ENCODE measurements at places on chromosomes 2 and 18. TPM values are rescaled to one million over a fixed set of nuclear protein-coding genes. Genes with fewer than 3 reads are reported as not detected.

GRCh38 chr2:112995346-112995920 lies 9.8 kb upstream of the IL36A start:
- DNase-seq: no peak

- no peak for DNase-seq
These were observed 916 bp upstream of the PDCD1 start for GRCh38 chr2:241859436-241860183.

GRCh38 chr2:67842375-67842959 lies 220.3 kb downstream of the C1D start:
- no peak for DNase-seq

GRCh38 chr18:50268022-50268747 lies 1.9 kb upstream of the CFAP53 start:
- no peak for DNase-seq

GRCh38 chr2:8437949-8438400 lies 243.9 kb upstream of the ID2 start:
- DNase-seq: no peak

The CCDC178 gene
- total RNA-seq: 1.1 TPM

DNA sequence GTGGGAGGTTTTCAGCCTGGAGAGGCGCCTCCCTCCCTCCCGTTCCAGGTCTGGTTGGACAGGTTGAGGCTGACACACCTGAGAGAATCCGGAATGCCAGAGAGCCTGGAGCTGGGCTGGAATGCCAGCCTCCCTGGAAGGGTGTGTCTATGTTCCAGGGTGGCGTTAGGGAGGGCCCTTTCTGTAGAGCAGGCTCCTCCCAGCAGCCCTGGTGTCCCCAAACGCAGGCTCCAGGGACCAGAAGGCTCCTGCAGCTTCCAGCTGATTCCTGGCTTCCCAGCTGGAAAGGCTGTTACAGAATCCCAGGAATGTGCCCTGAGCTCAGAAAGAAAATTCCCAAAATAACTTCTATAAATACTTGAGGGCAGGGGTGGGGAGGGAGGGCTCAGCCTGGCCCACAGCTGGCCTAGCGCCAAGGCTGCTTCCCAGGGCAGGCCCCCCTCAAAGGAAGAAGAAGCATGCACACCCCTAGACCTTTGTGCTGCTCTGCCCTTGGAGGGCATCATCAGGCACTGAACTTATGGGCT lies 85.4 kb downstream of the STPG4 start:
- peak; percentile 62 for DNase-seq

DNA sequence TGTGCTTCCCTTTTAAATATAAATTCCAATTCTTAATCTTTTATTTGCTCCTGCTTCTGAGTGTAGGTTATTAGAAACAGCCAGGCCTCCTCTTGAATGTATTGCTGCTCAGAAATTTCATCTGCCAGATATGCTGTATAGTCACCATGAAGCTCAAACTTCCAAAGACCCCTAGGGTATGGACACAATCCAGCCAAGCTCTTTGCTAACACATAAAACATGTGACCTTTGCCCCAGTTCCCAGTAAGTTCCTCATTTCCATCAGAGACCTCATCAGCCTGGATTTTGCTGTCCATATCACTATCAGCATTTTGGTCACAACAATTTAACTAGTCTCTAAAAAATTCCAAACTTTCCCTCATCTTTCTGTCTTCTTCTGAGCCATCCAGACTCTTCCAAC lies 75.2 kb downstream of the MAP2 start:
- no peak for DNase-seq

DNA sequence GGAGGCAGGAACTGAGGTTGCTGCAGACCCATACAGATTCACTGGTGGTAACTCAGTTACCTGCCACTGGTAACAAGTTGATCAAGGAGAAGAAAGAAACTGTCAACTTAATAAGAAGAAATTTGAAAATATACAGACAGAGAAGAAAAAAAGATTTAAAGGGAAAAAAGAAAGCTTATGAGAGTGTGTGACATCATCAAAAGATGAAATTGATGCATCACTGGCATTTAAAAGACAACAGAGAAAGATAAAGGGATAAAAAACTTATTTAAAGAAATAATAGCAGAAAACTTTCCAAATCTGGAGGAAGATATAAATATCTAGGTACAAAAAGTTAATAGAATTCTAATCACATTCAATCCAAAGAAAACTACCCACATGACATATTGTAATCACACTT lies 1003.2 kb downstream of the TDRD15 start:
- DNase-seq: no peak

The LYPD6 gene
- 14.3 TPM for total RNA-seq

The CYP27C1 gene
- total RNA-seq: 2.2 TPM

GRCh38 chr2:10659898-10660568 lies 29.7 kb downstream of the NOL10 start:
- DNase-seq: peak; percentile 16

The RAMP1 gene
- 2.7 TPM for total RNA-seq

DNA sequence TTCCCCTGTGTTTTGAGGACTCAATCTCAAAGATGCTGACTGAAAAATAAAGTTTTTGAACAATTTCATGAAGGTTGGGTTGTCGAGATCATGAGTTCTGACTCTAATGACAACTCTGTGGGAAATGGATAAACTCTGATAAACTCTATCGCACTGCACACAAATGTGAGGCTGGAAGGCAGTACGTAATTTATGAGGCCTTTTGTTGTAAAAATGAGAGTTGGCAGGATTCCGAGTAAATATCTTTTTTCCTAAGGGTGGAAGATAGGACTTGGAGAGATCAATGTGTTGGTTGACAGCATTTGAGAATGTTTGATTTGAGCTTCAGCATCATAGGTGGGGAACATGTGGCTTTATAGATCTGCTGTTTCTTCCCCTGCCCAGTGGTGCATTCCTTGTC lies 90.4 kb downstream of the SPTBN1 start:
- DNase-seq: no peak

The OSR1 gene
- total RNA-seq: 4.4 TPM

DNA sequence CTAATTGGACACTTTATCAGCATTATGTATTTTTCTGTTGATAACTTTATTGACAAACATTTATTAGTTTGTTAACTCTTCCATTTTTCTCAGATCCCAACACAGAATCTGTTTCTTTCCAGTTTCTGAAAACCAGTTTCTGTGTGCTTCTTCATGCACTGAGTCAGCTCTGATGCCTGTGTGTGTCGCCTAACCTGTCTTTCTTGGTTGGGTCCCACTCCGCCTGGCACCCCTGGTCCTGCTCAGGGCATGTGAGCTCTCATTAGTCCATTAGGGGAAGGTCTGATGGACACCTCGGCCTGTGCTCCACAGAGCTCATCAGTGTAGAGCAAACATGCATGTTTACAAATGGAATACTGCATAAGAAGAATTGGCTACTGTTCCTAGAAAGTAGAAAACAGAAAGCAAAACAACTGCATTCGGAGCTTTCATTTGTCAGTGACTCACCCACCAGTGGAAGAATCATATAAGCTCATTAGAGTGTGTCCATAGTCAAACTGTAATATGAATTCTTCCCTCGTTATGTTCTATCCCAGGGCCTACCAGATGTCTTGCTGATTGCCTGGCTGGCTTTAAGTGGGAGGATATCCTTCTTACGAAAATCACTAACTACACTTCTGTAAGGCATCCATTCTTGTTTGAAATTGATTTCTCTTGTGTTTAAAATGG lies 137.7 kb downstream of the SNTG2 start:
- DNase-seq: no peak

The FSIP2 gene
- total RNA-seq: 8.6 TPM
